ENCODE measurements at places on chromosomes 7 and 10.
A peak's percentile ranks its signal among the peaks of the same experiment; 100 is the strongest.

DNA sequence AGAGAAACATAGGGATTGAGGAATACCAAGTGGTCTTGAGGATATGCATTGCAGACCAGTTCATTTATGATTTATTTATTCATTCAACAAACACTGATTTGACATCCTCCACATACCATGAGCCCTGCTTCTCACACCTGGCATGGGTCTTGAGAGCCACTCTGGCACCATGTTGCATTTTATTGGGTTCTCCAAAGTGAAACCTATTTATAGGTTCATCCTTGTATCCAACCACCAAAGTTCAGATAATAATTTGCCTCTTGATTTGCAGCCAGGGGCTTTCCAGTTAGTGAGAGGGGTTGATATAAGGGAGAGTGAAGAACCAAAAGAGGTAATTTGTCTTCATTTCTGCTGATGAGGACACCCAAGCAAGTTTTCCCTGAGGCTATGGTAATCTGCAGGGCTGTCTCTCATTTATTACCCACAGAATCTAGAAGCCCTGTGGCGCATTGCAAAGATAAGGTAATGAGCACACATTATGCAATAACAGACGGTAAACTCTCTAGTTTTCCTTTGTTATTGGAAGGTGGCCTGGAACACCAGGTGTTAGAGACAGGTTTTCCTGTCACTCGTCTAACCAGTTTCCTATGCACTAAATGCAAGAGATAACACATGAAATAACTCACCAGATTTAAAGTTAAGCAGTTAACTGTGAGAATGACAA, 28.8 kb upstream of the ICA1 start:
- no peak for DNase-seq

DNA sequence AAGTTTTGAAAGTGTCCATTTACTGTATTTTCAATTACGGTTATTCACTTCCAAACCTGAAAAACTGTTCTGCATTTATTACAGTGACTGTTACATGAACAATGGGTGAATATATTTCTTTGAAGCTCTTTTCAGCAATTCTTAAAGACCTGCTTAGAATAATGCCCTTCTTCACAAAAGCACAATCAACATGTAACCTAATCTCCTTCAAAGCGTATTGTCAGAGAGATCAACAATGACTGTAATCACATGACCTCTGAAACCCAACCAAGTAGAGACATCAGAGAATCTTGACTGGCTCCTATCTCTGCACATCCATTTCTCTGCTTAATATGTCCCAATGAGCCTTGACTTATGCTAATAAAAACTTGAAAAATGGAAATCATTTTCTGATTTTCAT, 126.7 kb downstream of the NRCAM start:
- DNase-seq, result no peak

- DNase-seq, result peak; percentile 14
Observed at GRCh38 chr7:30027065-30027456, 559 bp upstream of the FKBP14 start.

DNA sequence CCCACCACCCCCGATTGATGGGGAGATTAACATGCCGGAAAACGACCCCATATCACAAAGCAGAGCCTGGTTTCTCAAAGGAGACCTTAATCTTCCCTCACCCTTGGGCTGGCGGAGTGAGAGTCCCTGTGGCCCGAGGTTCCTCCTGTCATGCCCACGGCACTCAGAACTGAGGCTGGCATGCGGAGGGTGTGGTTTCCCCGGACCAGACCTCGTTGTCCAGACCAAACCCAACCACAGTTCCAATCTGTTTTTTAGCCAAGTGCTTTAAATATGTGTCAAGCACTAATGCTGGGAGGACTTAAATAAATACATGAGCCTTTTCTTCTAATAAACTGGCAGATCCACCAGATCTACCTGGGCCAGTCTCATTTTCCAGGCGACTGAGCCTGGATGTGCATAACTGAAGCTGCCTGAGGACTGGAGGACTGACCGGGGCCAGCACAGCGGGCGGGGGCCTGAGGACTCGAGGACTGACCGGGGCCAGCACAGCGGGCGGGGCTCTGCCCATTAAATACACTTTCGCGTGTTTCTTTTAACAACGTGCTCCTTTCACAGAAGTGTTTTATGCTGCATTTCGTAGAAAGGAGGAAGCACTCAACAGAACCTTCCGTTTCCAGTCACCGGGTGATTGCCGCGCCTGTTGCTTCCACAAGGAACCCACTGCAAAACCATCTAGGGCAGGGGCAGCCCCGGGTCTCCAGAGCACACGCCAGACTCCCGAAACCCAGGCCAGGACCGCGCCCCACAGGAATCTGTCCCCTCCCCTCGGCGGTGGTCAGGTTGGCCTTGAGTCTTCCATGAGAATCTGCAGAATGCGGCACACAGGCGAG, 334.6 kb downstream of the PTPRN2 start:
- DNase-seq, result no peak

DNA sequence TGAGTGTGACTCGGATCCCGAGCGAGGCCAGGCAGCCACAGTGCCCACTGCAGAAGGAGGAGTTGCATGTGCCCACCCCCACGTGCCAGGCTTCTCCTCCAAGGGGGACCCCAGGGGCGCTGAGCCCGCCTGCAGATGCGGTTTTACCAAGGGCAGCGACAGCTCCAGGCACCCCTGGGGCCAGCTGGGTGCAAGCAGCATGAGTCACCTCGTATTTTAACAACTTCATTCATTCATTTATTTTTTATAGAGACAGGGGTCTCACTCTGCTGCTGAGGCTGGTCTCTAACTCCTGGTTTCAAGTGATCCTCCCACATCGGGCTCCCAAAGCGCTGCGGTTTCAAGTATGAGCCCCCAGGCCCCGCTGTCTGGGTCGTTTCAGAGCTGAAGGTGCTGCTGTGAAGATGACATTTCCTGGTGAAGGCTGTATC, 1.3 kb upstream of the FOXL3 start:
- DNase-seq, result no peak

DNA sequence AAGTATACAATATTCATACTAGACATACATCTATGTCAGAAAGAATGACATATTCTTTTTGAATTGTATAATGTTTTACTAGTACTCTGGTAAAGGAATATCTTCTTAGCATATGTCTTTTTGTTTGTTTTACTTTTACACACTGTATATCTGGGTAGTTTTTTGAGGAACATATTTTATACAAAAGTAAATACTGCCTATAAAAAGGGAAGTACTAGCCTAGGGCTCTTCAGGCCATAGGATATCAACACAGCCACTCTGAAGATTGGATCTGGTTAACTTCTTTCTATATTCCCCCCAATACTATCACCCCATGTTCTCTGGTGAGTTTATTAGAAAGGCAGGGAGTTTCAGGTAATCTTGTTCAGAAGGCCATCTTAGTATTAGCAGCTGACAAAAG, 134.6 kb downstream of the ZNF438 start:
- DNase-seq, result no peak

- DNase-seq, result peak; percentile 31
Observed at GRCh38 chr7:75662579-75663301, 76.0 kb downstream of the HIP1 start.

Data from T-helper 1 cell (primary cell).